ENCODE measurements at places on chromosomes 2 and 18.

GRCh38 chr2:64652231-64653108 is 1.2 kb downstream of the SERTAD2 start:
- DNase-seq, result no peak

DNA sequence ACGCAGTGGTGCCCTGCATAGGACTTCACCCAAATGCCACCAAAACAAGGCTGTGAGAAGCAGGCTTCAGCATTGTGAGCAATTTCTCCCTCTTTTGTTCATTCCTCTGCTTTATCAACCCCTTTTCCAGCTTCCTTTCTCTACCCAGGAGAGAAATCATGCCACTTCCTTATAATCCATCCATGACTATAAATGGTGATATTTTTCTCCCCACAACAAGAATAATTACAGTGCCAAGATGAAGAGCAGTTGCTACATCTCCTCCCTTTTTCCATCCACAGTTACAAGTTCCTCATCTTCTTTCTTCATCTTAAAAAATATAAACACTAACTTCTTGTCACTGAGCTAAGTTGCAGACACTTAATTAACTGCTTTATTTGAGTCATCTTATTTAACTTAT is 167.2 kb downstream of the ANTXR1 start:
- no peak for DNase-seq

DNA sequence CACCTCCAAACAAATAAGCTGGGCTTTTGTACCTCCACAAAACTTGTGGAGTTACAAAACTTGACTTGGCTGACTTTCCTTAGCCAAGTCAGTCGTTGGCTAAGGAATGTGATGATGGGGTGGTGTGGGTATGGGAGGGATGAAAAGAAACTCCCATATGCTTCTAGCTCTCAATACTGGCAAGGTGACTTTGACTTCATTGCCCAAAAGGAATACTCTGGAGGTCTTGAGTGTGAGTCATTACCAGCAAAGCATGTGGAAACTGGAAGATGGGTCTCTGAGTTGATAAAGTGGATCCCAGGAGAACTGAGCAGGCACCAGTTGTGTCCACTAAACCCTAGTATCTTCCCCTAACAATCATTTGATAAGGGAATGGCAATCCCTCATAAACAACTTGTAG is 226.7 kb downstream of the GULP1 start:
- DNase-seq, result no peak

DNA sequence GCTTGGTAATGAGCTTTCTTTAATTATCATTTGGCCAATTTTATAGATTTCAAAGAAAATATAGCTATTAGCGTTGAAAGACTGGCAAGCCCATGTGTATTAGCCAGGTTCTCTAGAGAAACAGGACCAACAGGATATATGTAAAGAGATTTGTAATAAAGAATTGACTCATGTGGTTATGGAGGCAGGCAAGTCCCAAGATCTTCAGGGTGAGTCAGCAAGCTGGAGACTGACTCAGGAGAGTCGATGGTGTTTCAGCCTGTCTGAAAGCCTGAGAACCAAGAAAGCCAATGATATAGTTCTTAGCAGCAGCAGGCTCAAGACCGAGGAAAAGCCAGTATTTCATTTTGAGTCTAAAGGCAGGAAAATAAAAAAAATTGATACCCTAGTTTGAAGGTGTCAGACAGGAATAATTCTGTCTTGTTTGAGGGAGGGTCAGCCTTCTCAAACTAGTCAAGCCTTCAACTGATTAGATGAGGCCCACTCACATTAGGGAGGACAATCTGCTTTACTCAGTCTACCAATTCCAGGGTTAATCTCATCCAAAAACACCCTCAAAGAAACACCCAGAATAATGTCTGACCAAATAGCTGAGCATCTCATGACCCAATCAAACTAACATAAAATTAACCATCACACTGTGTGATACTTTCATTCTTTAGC is 78.3 kb upstream of the CRIM1 start:
- DNase-seq, result no peak

DNA sequence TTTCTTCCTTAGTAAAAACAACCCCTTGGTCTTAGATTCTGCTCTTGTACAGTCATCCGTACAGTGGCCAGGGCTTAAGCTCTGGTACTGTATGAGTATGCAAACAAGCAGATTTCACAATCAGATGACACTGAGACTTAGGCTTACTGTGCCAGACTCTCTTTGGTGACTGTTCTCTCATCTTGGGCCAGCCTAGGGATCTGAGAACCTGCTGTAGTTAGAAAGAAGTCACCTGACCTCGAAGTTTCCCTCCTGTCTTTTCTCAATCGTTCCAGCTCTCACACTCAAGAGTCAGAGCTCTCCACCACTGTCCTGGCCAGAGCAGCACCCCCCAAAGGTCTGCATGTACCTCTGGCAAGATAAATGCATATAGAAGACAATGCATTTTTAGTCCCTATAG is 63.2 kb downstream of the ZEB2 start:
- peak; percentile 45 for DNase-seq

DNA sequence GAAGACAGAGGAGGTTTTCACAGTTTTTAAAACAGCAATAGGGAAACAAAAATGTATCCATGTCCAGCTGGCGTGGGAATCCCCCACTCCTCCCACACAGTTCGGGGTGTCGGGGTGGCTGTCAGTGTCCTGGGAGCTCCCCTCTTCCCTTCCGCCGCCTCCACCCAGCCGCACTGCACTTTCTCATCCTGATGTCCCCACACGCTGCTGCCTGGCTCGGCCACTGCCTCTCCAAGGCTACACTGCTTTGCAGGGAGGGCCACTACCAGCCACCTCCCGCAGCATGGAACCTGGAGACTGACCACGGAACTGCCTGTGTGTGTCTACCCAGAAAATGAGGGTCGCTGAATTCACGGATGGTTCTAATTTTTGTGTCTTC is 138.7 kb upstream of the CTDP1 start:
- DNase-seq, result no peak
